ENCODE measurements at places on chromosomes 13 and 19. TPM values are rescaled to one million over a fixed set of nuclear protein-coding genes. Genes with fewer than 3 reads are reported as not detected.

Gene CEACAM4
- not detected for total RNA-seq

Gene LGALS14
- not detected for total RNA-seq

Gene ZNF799
- 8.5 TPM for total RNA-seq

Gene RFPL4A
- total RNA-seq, result not detected

Gene CCDC70
- total RNA-seq, result not detected

Gene ZNF625
- 26.6 TPM for total RNA-seq

Gene NDUFA13
- total RNA-seq, result 75.4 TPM

Gene ZNF723
- total RNA-seq, result not detected

Gene HSH2D
- total RNA-seq, result not detected

Gene ZNF813
- 4.7 TPM for total RNA-seq

Gene PTGIR
- not detected for total RNA-seq

Gene ZNF177
- total RNA-seq, result 14.7 TPM

Gene PPP1R12C
- total RNA-seq, result 32.6 TPM

Gene CCL25
- not detected for total RNA-seq

Gene SLC25A41
- 0.63 TPM for total RNA-seq

Gene LCP1
- total RNA-seq, result 4.4 TPM

Gene DMWD
- 85.8 TPM for total RNA-seq

Gene IZUMO4
- total RNA-seq, result 5.9 TPM

Gene C1QTNF9B
- total RNA-seq, result not detected

Gene ZNF57
- 4.4 TPM for total RNA-seq

Gene ENOX1
- 64.5 TPM for total RNA-seq

All from parietal lobe (tissue), 2 donors.